ENCODE measurements at places on chromosomes 13 and 19. TPM values are rescaled to one million over a fixed set of nuclear protein-coding genes. Genes with fewer than 3 reads are reported as not detected.

CEACAM20 gene
- total RNA-seq: not detected

PNMA8A gene
- total RNA-seq: not detected

C3 gene
- total RNA-seq: 0.54 TPM

SWSAP1 gene
- 1.9 TPM for total RNA-seq

TEKTIP1 gene
- 3.8 TPM for total RNA-seq
